ENCODE measurements at places on chromosomes 3 and 15.

- DNase-seq, result no peak
These were observed 27.9 kb upstream of the SLC41A3 start for GRCh38 chr3:126111566-126112475.

GRCh38 chr15:89364341-89364740, 29.7 kb upstream of the POLG start:
- peak; percentile 57 for DNase-seq

DNA sequence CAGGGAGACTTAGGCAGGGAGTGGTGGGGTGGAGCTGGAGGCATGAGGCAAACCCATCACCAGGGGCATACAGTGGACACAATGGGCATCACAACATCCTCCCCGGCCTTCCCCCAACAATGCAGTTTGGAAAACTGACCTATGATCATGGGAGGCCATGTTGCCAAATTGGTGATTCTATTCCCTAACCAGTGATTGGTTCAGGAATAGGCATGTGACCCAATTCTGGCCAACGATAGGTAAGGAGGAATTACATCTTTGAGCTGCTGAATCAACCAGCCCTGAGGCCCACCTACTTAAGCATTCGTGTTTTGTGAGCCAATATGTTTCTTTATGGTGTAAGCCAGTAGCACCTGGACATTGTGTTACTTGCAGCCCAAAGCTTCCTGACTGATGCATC, 40.0 kb downstream of the LINGO1 start:
- no peak for DNase-seq

DNA sequence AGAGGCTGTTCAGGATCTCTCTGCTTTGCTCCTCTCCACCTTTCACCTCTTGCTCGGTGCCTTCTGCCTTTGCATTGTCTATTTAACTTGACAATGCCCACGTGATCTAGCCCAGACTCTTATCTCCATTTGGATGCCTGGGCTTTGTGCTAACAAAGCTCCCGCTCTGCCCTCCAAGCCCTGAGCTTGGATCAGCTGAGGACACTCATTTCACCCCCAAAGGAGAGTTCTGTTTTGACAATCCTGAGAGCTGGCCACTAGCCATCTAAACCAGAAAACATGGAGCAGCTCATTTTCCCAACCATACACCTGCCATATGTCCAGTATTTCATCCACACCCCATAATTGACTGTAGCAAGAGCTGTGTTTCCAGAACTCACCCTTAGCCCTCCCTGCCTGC, 12.8 kb downstream of the GPR176 start:
- DNase-seq, result no peak

GRCh38 chr3:123143669-123144411, 57.9 kb upstream of the SEC22A start:
- DNase-seq, result no peak

DNA sequence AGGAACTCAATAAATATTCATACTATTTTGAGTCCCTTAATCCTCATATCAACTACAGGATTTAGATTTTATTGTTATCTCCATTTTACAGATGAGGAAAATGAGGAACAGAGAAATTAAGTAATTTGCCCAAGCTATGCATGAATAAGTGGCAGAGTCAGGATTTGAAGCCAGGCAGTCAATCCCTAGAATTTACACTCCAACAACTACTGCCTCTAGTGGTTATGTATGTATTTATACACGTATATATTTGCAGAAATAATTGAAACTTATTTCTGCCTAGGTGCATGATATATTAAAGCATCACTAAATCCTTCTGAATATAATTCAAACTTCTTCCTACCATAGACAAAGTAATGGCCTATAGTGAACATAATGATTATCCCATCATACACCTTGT, 137.4 kb downstream of the SERPINI1 start:
- DNase-seq, result no peak

- DNase-seq, result no peak
These were observed 427.8 kb upstream of the C2CD4B start for GRCh38 chr15:62592920-62593319.
